Neural crest cell (in vitro differentiated cells): ENCODE measurements at places on chromosomes 3 and 15. TPM values are rescaled to one million over a fixed set of nuclear protein-coding genes. Genes with fewer than 3 reads are reported as not detected.

The MDFIC2 gene
- total RNA-seq = not detected in 2 replicates

The TNNC1 gene
- total RNA-seq = 0.45 TPM in 1 of 2 replicates, not detected in the other

The KCNAB1 gene
- total RNA-seq = 0.18 and 0.79 TPM in 2 replicates

The LDHAL6B gene
- total RNA-seq = not detected in 2 replicates

The FBXO40 gene
- not detected in 2 replicates for total RNA-seq

- no peak for DNase-seq
- H3K27ac ChIP-seq = peak overlapping the region; percentile 92
- peaks cover 31% of the 10 kb centered on the region for H3K4me1 ChIP-seq
Measured at GRCh38 chr15:74461847-74462511, 1.0 kb upstream of the UBL7 start.

GRCh38 chr3:64954995-64955636 lies 267.3 kb upstream of the ADAMTS9 start:
- H3K27ac ChIP-seq = no peak overlapping the region
- no peaks in the 10 kb centered on the region for H3K27me3 ChIP-seq
- H3K4me1 ChIP-seq = peaks cover 12% of the 10 kb centered on the region
- H3K4me3 ChIP-seq = no peak overlapping the region
- no peak for DNase-seq
- no peaks in the 10 kb centered on the region for H3K36me3 ChIP-seq

- no peaks in the 10 kb centered on the region for H3K36me3 ChIP-seq
- H3K27me3 ChIP-seq = no peaks in the 10 kb centered on the region
- no peak overlapping the region for H3K27ac ChIP-seq
- no peak overlapping the region for H3K4me3 ChIP-seq
- DNase-seq = no peak
Measured at GRCh38 chr15:91995146-91995545, 141.6 kb downstream of the SLCO3A1 start.

DNA sequence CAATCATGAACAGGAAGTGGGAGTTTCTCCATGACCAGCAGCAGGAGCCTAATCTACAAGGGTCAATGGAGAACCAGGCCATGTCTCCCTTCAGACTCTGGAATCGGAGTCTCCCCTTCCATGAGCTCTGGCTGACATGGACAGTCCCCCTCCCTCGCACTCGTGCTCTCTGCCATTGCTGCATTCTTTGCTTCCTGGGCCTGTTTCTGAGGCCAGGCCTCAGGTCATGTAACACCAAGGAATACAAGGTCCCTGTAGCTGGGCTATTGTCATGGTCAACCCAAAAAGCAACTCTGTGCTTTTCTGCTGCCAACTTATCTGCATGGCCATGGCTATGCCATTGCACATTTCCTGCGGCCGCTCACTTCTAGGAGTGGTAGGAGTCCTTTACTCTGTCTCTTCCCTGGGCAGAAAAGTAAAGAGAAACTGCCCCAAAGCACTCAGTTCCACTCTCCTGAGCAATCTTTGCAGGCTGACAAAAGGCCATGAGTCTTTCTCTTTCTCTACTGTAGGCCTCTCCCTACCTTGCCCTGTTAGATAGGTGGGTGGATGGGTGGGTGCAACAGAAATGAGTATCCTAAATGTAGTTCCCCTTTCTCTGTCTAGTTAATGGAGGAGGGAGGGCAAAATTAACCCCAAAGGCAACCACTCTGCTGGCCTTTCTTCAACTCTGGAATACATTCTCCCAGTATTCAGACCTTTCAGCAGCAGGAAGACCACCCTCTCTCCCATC lies 40.8 kb upstream of the PROK2 start:
- no peaks in the 10 kb centered on the region for H3K36me3 ChIP-seq
- no peak overlapping the region for H3K4me3 ChIP-seq
- no peaks in the 10 kb centered on the region for H3K27me3 ChIP-seq
- DNase-seq = no peak

DNA sequence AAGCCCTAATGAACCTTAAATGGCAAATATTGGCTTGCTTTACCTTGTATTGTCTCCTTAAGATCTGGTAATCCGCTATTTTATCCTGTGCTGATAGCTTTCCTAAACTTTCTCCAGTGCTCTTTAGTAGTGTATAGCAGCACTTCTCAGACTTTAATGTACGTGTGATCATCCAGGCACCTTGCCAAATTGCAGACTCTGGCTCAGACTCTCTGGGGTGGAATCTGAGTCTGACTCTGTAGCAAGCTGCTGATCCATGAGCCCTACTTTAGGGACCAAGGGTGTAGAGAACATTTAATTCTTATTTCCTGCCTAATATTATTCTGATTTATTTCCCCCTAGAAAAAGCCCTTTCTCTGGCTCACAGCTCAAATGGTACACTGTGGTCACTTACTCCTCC lies 518.8 kb upstream of the ZNF385D start:
- DNase-seq = no peak
- peaks cover 2% of the 10 kb centered on the region for H3K4me1 ChIP-seq
- no peak overlapping the region for H3K4me3 ChIP-seq
- H3K27me3 ChIP-seq = no peaks in the 10 kb centered on the region
- H3K36me3 ChIP-seq = no peaks in the 10 kb centered on the region

DNA sequence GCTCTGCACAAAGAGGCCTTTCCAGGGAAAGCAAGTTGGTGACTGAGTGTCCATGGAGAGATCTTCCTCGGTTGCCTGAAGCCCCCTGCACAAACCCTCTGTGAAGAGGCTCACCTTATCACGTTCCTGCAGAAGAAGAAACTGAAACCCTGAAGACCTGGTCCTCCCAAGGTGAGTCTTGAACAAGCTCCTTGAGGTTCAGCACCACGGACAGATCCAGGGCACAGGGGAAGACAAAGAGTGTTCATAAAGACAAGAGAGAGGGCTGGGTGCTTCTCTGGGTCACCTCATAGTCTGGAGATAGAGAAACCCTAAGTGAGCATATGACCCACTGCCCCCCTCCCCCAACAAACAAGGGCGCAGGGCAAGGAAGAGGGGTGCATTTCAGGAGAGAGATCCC lies 21.7 kb upstream of the TBC1D21 start:
- no peaks in the 10 kb centered on the region for H3K36me3 ChIP-seq
- no peak overlapping the region for H3K4me3 ChIP-seq
- DNase-seq = peak; percentile 69
- H3K27me3 ChIP-seq = peaks cover 65% of the 10 kb centered on the region
- H3K27ac ChIP-seq = no peak overlapping the region
- H3K4me1 ChIP-seq = no peaks in the 10 kb centered on the region

DNA sequence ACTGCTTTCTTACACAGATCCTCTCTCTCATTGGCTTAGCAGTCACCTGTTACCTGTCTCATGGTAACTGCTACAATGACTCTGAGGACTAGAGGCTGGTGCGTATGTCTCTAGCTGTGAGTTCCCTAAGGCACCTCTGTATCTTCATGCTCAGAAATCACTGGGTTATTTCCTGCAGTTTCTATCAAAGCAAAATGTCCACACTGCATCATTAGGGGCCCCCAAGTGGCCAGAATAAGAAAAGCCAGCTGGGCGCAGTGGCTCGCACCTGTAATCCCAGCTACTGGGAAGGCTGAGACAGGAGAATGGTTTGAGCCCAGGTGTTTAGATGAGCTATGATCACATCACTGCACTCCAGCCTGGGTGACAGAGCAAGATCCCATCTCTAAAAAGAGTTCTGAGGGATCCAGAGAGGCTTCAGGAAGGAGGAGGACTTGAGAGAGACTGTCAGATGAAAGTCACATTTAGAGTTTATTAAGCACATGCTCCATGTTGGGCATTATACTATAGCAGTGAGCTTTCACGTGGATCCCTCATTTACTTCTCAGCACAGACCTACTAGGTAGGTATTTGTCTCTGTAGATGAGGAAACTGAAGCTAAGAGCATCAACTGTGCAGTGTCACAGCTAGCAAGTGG lies 2.3 kb upstream of the VPS18 start:
- H3K27me3 ChIP-seq = peaks cover 5% of the 10 kb centered on the region
- peaks cover 31% of the 10 kb centered on the region for H3K4me1 ChIP-seq
- DNase-seq = no peak
- peak overlapping the region; percentile 85 for H3K4me3 ChIP-seq
- H3K27ac ChIP-seq = no peak overlapping the region

GRCh38 chr3:54999159-54999558 lies 71.3 kb upstream of the LRTM1 start:
- H3K27ac ChIP-seq = peak overlapping the region; percentile 98
- no peaks in the 10 kb centered on the region for H3K36me3 ChIP-seq
- no peak overlapping the region for H3K4me3 ChIP-seq

DNA sequence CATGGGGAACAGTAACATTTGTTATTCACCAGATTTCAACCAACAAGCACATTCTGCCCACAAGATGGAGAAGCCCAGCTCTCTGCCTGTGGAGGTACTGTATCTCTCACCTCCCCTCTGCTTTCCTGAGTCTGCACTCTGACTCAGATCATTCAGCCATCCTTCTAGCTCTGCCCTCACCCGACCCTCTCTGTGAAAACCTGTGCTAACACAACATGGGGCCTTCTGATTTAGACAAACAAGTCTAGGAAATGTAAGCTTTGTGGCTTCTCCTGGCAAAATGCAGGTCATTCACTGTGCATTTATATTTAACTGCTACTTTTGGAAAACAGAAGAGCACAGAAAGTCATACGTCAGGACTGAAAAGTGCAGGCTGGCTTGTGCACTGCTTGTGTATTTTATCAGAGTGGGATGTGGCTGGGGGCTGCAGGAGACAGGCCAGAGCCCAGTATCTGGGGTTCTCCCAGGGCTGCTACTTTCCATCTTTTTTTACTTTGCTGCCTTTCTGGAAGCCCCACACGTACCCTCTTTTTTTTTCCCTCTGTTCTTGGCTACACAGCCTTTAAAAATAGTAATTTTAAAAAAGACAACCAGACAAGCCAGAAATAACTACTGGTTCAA lies 50.8 kb downstream of the SUSD5 start:
- peaks cover 3% of the 10 kb centered on the region for H3K4me1 ChIP-seq
- no peak for DNase-seq
- peak overlapping the region; percentile 73 for H3K27ac ChIP-seq
- H3K27me3 ChIP-seq = no peaks in the 10 kb centered on the region
- H3K4me3 ChIP-seq = no peak overlapping the region

- H3K4me3 ChIP-seq = no peak overlapping the region
- peaks cover 3% of the 10 kb centered on the region for H3K36me3 ChIP-seq
- no peak overlapping the region for H3K27ac ChIP-seq
- H3K27me3 ChIP-seq = no peaks in the 10 kb centered on the region
Measured at GRCh38 chr15:68769702-68770101, 51.0 kb downstream of the ANP32A start.

GRCh38 chr3:75129101-75129500 lies 514.6 kb upstream of the CNTN3 start:
- H3K4me1 ChIP-seq = no peaks in the 10 kb centered on the region
- no peaks in the 10 kb centered on the region for H3K36me3 ChIP-seq
- H3K27me3 ChIP-seq = no peaks in the 10 kb centered on the region
- no peak overlapping the region for H3K4me3 ChIP-seq
- H3K27ac ChIP-seq = no peak overlapping the region
- no peak for DNase-seq

- H3K4me1 ChIP-seq = peaks cover 3% of the 10 kb centered on the region
- DNase-seq = no peak
- no peak overlapping the region for H3K27ac ChIP-seq
- no peak overlapping the region for H3K4me3 ChIP-seq
- peaks cover 14% of the 10 kb centered on the region for H3K36me3 ChIP-seq
Measured at GRCh38 chr15:59191855-59192237, 14.8 kb upstream of the LDHAL6B start.
